Activated B cell treated with CpG ODN at 0.5 μM for 24 hours (primary cell): ENCODE measurements at places on chromosomes 7 and 10.

- no peak overlapping the region for H3K27ac ChIP-seq
- DNase-seq = no peak
- no peaks in the 10 kb centered on the region for H3K4me1 ChIP-seq
- no peaks in the 10 kb centered on the region for H3K27me3 ChIP-seq
- H3K4me3 ChIP-seq = no peak overlapping the region
These were observed 178.2 kb upstream of the NRG3 start for GRCh38 chr10:81696609-81697388.

GRCh38 chr10:68047122-68047521 is 28.0 kb downstream of the HERC4 start:
- peaks cover 16% of the 10 kb centered on the region for H3K36me3 ChIP-seq
- H3K27me3 ChIP-seq = no peaks in the 10 kb centered on the region
- H3K4me1 ChIP-seq = peaks cover 56% of the 10 kb centered on the region
- peak overlapping the region; percentile 52 for H3K4me3 ChIP-seq
- H3K27ac ChIP-seq = peak overlapping the region; percentile 50

DNA sequence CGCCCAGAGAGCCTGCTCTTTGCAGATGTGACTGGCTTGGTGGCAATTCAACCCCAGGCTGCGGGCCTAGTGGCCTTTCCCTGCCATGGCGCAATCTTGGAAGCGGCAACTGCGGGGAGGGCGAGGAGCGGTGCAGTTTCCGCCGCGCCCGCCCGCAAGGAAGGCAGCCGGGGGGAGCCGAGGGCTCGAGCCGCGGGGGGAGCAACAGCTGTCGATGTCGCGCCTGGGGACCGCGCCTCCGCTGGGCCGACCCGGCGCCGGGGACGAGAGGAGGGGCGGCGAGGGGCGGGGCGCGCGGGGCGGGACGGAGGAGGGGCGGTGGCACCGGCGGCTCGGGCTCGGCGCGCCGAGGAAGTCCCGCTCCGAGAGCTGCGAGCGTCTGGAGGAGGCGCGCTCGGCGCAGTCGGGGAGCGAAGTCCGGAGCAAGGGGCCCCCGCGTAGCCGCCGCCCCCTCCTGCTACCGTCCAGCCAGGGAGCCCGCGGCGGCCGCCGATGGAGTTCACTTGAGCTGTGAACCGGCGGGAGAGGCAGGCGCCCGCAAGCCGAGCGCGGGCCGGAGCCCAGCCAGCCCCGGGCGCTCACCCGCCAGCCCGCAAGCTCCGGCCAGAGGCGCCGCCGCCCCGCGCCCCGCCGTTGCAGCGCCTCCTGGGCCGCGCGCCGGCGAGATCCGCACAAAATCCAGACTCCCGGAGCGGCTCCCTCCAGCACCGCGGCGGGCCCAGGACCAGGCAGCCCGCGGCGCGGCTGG is 438.1 kb upstream of the GALNT17 start:
- peaks cover 15% of the 10 kb centered on the region for H3K4me1 ChIP-seq
- H3K27ac ChIP-seq = no peak overlapping the region
- peak overlapping the region; percentile 79 for H3K4me3 ChIP-seq
- H3K36me3 ChIP-seq = peaks cover 4% of the 10 kb centered on the region
- DNase-seq = peak; percentile 36
- H3K27me3 ChIP-seq = peaks cover 21% of the 10 kb centered on the region

- H3K27me3 ChIP-seq = peaks cover 23% of the 10 kb centered on the region
- H3K36me3 ChIP-seq = no peaks in the 10 kb centered on the region
- H3K4me1 ChIP-seq = peaks cover 14% of the 10 kb centered on the region
These were observed at the start of gene RHOBTB1 for GRCh38 chr10:60944058-60944909. RHOBTB1 (minus strand) TSS chr10:60944185; CDS start chr10:60911542, 32,643 bp downstream.
